ENCODE measurements at places on chromosomes 6 and 20. TPM values are rescaled to one million over a fixed set of nuclear protein-coding genes. Genes with fewer than 3 reads are reported as not detected.

The ENPP5 gene
- 0.89 TPM for total RNA-seq

The PRDM13 gene
- total RNA-seq = not detected

The ADGRG6 gene
- total RNA-seq = 0.68 TPM

The BNIP5 gene
- not detected for total RNA-seq

The NOX3 gene
- total RNA-seq = not detected

The TTK gene
- total RNA-seq = 32.3 TPM

The CPXM1 gene
- not detected for total RNA-seq

The C20orf204 gene
- total RNA-seq = not detected

DNA sequence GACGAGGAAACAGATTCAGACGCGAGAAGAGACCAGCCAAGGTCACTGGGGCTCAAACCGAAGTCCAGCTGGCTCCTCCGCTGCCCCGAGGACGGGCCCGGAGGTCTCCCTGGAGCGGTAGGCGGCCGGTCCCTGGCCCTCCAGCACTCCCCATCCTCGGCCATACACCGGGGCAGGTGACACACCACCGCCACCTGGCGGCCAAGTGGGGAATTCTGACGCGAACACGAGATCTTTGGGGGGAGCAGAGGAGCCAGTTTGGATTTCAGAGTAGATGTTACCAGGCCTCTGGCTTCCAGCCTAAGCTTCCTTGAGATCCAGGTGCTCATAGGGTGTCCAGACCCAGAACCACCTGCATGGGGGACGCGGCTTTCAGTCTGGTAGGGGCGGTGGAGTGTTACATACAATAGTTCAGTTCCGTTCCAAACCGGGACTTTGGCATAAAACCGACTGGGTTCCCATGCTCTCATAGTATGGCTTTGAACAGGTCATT, 16.1 kb downstream of the BPIFB1 start:
- DNase-seq = peak; percentile 31

DNA sequence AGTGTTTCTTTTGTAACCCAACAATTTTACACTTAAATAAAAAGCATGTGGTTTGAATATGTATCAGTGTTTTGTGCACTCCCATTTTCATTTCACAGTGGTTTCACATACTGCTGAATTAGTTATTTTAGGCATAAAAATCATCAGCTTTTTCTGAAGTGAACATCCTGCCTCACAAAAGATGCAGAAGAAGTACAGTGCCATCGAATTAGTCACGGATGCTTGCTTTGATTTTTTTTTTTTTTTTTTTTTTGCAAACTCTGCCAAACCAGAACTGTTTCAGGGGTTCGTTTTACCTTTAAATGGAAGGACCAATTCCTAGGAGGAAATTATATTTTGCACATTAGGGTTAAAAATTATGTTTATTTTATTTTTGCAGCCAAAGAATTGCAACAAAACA, 158.6 kb downstream of the RPS12 start:
- DNase-seq = no peak

DNA sequence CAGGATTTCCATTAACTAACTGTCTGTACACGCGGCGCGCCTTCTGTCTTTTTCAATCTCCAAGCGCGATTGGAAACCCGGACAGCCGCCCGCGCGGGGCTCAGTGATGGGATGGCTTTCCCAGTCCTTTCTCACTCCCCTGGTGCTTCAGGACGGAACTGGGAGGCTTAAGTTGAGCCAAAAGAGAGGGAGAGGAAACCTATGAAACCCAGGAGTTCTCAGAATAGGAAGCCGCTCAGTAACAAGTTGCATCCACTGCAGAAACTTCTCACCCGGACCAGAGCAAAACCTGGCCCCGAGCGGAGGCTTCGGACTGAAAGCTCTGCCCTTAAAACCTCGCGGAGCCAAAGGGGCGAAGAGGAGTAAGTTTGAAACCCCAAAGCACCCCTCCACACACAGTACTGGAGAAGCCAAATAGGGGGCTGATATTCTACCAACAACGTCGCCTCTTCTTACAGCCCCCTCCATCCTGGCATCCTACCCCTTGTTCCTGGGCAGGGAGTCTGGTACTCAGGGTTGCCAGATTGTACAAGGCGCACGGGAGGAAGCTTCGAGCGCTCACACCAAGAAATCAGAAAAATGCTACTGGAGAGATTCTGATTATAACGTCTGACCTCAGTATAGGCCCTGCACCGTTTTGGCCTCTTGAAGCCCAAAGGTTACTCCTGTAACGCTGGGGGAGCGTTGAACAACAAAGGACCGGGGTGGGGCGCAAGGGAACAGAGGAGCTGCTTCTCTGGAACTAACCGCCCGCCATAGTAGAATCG, 906 bp upstream of the COL12A1 start:
- no peak for DNase-seq

DNA sequence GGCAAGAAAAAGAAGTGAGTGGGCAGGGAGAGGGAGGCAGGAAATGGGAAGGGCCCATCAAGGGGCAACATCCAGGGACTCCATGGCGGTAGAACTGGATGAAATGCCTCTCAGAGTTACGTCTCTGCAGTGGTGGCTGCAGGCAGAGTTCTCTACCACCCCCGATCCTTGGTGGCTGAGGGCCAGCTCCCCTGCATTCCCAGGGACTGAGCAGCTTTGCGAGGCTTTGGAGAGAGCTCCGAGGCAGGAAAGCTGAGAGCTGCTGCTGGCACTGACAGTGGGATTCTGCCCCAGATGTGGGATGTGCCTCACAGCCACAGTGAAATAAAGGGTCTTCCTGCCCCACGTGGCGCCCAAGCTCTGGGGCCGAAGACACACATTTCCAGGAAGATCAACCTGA, 236.6 kb downstream of the SLC24A3 start:
- no peak for DNase-seq

DNA sequence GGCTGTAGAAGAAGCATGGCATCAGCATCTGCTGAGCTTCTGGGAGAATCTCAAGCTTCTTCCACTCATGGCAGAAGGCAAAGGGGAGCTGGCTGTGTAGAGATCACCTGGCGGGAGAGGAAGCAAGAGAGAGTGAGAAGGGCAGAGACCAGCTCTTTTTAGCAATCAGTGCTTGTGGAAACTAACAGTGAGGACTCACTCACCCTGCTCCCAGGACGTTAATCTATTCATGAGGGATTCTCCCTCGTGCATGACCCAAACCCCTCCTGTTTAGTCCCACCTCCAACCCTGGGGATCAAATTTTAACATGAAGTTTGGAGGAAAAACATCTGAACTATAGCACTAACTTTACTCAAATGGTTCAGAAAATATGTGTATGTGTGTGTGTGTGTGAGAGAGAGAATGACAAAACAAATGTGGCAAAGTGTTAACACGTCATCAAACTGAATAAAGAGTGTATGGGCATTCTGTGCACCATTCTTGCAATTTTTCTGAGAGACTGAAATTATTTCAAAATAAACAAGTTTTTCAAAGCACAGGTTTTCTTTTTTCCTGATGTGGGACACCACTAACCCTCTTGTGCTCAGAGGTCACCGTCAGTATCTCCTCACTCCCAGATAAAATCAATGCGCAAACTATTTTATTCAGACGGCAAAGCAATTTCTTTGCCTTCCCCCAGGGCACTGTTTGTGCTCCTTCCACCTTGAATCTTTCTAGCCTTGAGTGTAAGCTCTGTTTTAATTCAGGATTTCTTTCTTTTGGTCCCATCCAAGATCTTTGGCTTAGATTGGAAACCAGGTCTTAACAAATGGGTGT, 23.2 kb upstream of the XRN2 start:
- no peak for DNase-seq

DNA sequence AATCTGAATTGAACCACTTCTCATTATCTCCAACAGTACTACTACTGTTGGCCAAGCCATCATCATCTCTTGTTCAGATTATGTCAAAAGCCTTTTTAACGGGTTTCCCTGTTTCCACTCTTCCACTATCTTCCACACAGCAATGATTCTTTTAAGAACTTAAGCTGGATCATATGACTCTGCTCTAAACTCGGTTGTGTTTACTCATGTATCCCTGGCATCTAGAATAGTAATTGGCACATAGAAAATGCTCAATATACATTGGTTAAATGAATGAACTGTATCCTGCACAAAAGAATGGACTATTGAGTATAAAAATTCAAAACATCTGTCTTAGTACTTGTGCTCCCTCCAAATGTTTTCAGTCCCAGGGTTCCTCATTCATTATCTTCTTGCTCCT, 2.8 kb upstream of the COX7A2 start:
- DNase-seq = no peak

- DNase-seq = no peak
Observed at GRCh38 chr6:12065321-12066140, 53.4 kb downstream of the HIVEP1 start.

DNA sequence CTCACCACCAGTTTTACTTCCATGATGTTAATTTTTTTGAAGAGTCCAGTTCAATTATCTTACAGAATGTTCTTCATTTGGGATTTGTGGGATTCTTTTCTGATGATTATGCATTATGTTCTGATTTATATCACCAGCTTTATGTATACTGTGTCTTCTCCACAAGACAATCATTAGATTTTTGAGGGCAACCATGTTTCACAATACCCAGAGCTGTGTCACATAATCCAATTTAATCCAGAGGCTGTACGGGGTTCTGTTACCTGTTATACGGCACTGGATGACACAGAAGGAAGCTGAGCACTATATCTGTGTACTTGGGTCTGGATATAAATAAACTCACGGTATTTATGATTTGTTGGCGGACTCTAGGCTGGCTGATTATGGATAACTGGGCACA, 41.6 kb upstream of the RPN2 start:
- no peak for DNase-seq

DNA sequence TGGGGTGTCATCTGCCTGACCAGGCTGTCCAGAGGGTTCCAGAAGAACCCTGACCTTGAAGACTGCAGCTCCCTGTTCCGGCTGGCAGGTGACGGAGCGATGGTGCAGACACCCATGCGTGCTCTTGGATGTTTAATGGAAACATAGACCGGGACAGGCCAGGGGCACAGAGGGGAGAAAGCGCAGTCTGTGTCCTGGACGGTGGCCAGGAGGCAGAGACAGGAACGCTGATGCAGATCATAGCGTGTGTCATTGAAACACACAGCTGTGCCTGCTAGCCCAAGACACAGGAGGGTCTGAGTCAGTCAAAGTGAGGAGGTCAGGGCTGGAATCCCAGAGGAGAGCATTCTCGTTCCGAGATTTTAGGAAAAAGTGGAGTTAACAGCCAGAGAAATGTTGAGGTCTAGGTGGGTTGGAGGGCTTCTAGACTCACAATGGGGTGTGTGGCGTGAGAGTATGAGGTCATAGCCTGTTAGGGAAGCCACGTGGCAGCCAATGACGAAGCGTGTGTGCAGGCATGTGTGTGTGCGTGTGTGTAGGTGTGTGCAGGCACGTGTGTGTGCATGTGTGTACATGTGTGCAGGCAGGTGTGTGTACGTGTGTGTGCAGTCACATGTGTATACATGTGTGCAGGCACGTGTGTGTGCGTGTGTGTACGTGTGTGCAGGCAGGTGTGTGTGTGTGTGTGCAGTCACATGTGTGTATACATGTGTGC, 167.0 kb downstream of the ERMARD start:
- no peak for DNase-seq

DNA sequence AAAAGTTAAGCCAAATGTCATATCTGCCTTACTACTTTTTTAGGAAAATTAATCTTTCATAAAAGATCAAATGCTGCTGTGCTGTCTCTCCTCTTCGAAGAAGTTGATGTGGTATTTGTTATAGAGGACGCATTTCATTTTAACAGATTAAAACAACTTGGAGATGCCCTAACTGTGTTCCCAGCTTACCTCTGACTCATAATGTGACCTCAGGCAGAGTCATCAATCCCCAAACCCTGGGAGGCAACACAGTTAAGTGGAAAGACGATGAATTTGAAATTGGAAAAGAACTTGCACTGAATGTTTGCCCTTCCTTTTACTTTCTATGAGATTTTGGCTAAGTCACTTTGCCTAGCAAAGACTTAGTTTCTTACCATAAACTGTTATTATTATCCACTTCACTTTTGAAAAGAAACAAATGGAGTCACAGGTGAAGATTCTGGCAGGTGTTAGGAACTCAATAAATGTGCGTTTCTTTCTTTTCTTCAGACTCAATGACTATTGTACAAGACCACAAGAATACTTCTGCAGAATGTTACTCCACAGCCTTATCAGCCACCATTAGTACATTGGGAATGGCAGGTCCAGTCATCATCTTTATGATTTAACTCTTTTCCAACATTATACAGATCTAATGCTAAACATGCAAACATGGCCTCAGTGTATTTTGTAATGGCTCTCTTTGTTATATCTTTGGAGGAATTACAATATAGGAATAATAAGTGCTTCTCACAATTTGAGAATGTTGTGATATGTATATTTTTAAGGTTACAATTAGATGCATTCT, 102.6 kb downstream of the COL21A1 start:
- DNase-seq = no peak

DNA sequence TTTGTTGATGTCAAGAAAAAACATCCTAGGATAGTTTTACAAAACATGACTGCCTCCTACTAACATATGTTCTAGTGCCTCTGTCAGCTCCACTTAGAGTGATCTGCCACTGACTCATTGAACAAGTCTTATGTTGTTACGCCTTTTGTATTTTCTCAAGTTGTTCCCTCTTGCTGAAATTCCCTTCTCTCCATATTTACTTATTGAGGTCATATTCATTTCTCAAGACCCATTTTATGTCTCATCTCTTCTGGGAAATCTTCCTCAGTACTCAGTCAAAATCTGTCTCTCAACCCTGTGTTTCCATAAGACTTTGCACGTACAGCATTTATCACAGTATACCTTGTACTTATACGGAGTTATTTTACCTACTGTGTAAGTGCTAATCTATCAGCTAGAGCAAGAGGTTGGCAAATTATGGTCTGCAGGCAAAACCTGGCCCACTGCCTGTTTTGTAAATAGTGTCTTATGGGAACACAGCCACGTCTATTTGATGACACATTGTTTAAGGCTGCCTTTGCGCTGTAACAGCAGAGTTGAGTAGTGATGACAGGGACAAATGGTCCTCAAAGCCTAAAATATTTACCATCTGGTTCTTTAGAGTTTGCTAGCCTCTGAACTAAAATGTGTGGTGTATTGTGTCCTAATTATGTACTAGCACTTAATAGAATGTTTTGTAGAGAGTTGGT, 83.4 kb downstream of the ADGRB3 start:
- peak; percentile 7 for DNase-seq

- no peak for DNase-seq
Observed at GRCh38 chr6:88499845-88500699, 333.9 kb upstream of the CNR1 start.

GRCh38 chr6:64145658-64146057, 510.1 kb downstream of the PHF3 start:
- DNase-seq = no peak

DNA sequence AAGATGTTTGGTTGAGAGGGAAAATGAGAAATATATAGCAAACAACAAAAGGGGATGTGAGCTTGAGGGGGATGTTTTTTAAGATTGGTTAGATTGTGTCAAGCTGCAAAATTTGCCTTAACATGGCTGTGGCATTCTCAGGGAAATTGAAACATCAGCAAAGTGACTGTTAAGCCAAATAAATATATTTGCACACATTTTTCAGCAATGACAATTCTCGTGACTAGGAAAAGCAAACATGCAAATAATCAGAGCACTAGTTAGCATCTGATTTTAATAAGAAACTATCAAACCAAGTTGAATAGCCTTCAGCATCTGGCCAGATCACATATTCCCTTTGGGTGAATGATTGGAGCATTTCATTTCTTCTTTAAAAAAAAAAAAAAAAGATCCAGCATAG, 262.8 kb downstream of the TBC1D7 start:
- no peak for DNase-seq

All from H4 (cell line).